ENCODE measurements at places on chromosomes 2 and 18.

DNA sequence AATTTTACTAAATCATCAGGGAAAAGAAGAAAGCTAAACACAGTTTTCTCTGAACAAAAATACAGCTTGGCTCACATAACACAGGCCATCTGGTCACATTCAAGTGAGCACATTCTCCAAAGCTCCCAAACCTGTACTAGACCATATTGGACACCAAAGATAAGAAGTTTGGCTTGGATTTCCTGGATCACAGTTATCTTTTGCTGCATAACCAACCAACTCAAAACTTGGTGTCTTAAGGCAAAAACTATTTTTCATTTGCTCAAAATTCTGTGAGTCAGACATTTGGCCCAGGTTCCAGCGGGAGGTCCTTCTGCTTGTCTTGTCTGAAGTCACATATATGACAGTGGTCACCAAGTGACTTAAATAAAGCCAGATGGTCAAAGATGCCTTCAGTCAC, 83.2 kb downstream of the GYPC start:
- DNase-seq, result no peak

GRCh38 chr2:219820767-219821166, 193.3 kb downstream of the SLC4A3 start:
- DNase-seq, result no peak

GRCh38 chr18:14925281-14925709, 177.3 kb downstream of the ANKRD30B start:
- DNase-seq, result peak; percentile 22

GRCh38 chr2:63066838-63067237, 16.2 kb downstream of the OTX1 start:
- no peak for DNase-seq

DNA sequence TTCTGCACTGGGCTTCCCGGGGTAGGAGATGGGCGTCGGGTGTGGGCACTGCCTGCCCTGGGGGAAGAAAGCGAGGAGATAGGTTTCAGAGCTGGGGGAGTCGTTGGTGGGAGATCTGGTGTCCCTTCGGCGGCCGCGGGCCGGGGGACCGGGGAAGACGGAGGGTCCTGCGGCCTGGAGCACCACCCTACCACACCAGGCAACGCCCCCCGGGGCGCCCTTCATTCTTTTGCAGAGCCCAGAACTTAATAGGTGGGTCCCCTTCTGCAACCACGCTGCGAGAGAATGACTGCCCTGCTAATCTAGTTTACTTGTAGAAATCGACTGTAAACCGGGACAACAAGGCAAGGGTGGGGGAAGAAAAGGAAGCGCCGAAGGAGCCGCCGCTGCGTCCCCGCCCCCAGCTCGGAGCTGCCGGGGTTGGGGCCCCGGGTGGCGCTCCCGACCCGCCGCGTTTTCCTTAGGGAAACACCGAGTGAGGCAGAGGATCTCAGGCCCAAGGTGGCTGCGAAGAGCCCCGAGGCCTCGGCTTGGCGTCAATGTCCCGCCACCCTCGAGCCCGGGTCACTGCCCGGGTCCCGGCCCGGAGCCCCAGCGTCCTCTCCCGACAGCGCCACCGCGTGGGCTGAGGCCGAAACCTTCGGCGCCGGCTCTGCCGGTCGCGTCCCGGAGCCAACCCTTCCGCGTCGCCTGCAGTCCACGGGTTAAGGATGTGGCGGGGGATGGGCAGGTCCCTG, 5.4 kb upstream of the SATB2 start:
- no peak for DNase-seq

- peak; percentile 72 for DNase-seq
Observed at GRCh38 chr2:9251154-9252001, 44.8 kb downstream of the ASAP2 start.

DNA sequence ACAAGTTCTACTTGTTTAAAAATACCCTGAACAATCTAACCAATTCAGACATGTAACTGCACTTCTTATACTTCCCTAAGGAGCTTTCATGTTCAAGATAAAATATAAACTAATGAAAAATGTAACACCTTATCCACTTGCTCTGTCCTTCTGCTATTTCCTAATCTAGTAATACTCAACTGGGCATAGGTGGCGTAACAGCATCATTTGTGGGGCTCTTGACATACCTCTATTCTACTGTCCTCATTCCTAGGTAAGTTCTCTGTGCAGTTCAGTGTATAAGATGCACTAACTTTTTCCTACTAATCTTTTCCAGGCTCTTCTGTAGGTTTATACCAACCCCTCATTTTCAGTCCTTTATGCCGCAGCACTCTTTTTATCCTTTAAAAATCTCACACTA, 36.7 kb downstream of the PRKD3 start:
- no peak for DNase-seq

DNA sequence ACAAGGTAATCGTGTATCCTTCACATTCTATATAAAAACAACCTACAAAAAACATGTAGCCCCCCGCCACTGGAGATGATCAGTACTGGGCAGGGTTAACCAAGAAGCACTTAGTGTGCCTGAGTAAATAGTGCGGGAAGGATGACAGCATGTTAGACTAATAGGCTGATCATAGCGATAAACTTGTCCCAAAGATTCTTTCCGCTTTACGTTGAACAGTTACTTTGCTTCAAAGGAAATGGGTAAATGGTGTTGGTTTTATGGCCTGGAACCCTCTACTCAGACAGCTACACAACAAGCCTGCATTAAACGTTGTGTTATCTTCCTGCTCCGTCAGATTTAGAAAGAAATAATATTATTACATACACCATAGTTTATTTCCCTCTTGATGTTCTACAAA, 67.7 kb downstream of the CTAGE1 start:
- no peak for DNase-seq

DNA sequence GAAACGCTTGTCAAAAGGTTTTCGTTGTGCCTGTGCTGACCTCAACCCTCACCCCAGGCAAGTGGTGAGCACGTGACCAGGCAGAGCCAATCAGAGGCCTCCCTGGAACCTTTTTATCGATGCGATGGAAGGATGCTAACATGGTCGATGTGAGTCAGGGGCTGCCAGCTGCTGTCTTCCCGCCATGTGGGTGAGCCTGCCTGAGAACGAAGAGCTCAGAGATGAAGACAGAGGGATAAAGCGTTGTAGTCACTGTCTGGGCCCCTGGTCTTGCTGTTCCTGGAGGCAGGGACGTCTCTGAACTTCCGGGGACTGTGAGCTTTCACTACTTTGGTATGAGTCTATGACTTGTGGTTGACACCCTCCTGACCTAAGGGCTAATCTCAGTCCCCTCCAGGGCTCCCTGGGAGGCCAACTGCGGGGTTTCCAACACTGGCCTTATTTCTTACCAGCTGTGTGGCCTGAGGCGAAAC, 18.6 kb downstream of the DNMT3A start:
- no peak for DNase-seq

- no peak for DNase-seq
Observed at GRCh38 chr2:2623939-2624338, 292.9 kb upstream of the MYT1L start.

- no peak for DNase-seq
Observed at GRCh38 chr2:121189011-121189410, 96.0 kb downstream of the TFCP2L1 start.

DNA sequence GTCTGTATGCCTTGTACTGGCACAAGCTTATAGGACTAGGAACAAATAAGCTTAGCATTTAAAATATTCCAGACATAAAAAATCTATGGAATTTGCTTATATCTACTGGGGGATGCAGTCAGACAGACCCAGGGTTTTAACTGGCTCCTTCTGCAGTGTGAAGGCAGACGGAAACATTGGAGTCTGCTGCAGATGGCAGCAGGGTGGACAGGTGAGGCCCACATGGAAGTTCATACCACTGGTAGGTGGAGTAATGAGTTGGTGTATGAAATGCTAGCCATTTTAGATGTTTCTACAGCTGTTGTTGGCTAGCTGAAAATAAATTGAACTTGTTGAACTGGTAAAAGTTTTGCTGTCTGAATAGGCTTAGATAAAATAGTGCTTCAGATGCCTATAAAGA, 17.7 kb downstream of the SPTBN1 start:
- DNase-seq, result no peak

DNA sequence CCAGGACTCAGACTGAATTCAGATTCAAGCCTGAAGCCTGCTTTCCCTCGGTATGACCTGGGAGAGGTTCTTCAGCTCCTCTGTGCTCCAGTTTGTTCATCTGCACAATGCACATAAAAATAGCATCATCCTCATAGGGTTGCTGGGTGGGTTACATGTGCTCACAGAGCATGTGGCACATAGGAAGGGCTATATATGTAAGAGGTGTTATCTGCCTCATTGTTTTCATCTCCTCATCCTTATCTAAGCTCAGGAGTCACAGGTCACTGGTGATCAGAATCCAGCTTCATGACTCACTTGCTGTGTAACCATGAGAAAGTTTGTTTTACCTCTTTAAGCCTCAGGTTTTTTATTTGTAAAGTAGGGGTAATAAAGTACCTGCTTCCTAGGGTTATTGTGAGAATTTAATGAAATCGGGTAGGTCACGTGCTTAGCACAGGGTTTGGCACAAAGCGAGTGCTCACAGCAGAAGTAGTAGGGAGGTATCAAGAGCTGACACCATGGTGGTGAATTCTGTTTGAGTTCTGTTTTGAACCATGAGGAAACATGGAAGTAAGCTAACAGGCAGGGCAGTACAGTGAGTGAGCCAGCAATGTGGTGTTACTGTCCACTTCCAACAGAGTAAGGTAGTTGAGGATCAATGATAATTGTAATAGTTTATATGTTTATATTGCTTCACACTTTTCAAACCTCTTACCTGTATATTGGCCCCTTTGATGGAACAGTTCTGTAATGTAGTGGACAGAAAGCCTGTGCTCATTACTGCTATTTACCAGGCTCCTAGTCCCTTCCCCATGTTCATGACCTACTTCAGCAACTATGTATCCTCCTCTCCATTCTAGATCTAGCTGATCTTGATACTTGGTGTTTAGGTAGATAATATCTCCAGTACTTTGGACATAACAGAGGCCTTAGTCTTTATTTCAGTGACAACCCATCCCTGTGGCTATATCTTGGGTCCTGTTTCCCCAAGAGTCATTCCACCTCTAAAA, 141.4 kb upstream of the LTBP1 start:
- no peak for DNase-seq

DNA sequence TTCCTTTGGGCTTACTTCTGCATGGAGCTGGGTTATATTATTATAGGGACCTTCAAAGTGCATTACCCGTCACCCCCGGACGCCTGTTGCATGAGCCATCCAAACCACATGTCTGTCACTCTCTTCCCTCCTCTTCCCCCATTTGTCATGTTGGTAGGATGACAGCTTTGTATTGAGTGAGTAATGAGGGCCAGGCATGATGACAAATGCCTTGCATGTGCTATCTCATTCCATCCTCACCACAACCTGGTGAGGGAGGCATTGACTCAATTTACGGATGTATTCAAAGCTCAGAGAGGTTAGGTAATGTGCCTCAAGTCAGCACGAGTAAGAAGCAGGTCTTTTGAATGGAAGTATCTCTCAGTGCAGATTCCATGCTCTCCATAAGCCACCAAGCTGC, 510.5 kb upstream of the TNP1 start:
- peak; percentile 22 for DNase-seq

DNA sequence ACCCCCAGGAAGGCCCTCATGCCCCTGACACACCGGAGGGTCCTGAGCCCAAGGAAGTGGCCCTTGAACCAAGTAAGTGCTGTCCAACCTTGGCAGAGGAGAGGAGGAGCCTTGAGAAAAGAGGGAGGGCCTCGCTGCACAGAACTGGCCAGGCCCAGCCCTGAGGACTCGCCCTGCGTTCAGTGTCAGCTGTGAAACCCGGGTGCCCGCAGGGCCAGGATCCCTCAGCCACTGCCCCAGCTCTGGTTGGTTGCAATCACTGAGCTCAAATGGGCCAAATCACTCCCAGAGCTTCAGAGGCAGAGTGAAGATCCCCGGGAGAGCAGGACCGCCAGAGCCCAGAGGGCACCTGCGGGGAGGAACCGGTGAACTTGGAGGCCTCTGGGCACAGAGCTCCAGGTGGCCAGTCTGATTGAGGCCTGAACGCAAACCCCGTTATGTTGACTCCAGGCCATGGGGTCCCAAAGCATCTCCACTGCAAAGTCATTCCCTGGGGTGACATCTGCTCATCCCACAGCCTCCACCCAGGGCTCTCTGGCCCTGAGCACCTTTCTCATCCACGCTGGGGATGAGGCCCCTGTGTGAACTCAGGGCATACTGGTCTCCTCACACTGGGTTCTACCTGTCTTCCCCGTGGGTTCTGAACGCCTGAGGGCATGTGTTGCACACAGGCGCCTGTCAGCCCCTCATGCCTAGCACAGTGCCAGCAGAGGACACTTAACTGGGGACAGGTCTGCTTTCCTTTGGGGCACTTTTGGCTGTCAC, 11.9 kb downstream of the GBX2 start:
- no peak for DNase-seq

GRCh38 chr18:22871809-22872525, 61.2 kb upstream of the RBBP8 start:
- DNase-seq, result no peak

GRCh38 chr2:101846973-101847372, 144.8 kb upstream of the IL1R2 start:
- DNase-seq, result no peak

- no peak for DNase-seq
Observed at GRCh38 chr2:232634206-232635150, 1.1 kb downstream of the EFHD1 start.

DNA sequence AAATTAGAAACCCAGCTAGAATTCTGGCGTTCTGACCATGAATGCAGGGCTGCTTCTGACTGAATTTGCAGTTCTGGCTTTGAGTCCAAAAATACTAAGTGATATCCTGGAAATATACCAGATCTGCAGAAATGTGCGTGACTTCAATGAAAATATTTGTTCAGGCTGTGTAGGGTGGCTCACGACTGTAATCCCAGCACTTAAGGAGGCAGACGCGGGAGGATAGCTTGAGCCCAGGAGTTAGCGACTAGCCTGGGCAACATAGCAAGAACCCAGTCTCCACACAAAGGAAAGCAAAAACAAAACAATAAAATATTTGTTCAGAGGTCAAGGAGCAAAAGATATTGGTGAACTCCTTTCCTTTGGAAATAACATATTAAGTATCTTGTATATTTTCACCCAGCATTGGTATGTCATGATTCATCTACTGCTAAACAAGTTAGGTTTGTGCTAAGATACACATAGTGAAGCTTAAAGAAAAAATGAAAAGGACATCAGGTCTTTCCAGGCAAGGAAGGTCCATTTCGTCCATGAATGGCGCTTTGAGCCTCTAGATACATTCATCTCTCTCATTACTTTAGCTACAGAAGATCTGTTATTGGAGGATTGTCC, 239.2 kb downstream of the CMPK2 start:
- DNase-seq, result no peak

GRCh38 chr2:96247896-96248295, 17.9 kb downstream of the TMEM127 start:
- no peak for DNase-seq

GRCh38 chr2:47870641-47871540, 35.4 kb downstream of the FBXO11 start:
- no peak for DNase-seq

- no peak for DNase-seq
Observed at GRCh38 chr2:109385506-109385905, 228.3 kb downstream of the SEPTIN10 start.
